Stimulated activated CD4-positive, alpha-beta T cell treated with anti-CD3 and anti-CD28 coated beads, TNF-alpha, amount 100 ng/mL, for 1 hour (primary cell): ENCODE measurements at places on chromosomes 12 and 14.

- DNase-seq, result no peak
Observed at GRCh38 chr12:95674631-95675030, 115.9 kb downstream of the NTN4 start.

DNA sequence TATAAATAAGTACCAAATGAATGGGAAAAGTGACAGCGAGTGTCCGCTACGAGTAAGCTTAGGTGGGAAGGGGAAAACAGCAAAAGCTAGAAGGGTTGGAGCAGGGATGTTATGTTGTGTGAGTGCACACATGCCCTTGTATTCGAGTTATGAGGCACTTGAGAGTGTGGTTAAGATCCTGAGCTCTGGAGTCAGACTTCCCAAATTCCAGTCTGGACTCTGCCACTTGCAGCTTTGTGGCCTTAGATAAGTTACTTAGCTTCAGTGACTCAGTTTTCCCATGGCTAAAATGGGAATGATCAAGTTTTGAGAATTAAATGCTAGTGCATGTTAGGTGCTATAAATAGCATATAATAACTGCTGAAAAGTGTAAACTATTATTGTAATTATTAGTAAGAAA is 44.9 kb downstream of the KTN1 start:
- DNase-seq, result no peak

DNA sequence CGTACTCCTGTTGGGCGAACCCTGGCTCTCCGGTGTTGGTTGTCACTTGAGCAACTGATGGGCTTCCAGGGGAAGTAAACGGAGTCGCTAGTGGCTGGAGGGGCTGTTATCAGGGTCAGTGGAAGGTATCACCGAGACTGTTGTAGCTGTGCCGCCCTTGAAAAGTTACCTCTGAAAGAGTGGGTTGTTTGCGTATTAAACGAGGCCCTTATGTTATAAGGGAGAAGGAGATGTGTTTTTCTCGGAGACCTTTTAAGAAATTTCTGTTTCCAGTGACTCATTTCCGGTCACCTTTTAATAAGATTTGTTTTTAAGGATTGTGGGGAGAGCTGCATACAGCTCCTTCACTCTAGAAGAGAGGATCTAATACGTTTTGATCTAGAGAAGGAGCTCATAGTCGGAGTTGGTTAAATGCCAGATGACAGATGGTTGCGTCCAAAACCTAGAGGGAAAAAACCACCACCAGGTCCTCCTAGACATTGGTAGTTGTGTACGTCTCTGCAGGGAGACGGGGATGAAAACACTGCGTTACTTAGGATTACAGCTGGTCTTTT is 750 bp upstream of the DBX2 start:
- DNase-seq, result no peak

GRCh38 chr12:100566887-100567637 is 6.4 kb upstream of the GAS2L3 start:
- DNase-seq, result no peak

DNA sequence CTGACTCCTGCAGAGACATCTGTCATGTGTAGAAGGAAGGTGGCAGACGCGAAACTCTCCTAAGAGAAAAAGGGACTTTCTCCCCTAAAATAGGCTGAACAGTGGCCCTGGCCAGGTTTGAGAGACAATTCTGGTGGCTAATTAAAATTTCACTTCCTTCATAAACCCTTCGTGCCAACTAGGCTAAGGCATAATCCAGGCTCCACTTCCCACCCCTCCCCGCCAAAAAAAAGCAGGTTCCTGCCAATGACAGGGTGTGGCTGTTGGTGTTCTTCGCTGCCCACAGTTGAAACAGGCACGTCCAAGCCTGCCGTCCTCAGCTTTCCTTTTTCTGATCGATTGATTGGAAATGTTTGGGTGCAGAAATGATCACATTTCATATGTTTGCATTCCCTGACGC is 144.6 kb downstream of the GCH1 start:
- no peak for DNase-seq

DNA sequence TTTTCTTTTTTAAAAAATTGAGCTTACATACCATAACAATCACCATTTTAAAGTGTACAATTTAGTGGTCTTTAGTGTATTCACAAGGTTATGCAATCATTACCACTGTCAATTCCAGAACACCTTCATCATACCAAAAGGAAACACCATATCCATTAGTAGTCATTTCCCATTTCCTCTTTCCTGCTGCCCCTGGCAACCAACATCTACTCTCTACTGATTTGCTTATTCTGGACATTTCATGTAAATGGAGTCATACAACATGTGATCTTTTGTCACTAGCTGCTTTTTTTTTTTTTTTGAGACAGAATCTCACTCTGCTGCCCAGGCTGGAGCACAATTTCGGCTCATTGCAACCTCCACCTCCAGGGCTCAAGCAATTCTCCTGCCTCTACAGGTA is 66.8 kb upstream of the CFL2 start:
- DNase-seq, result no peak
